Activated CD8-positive, alpha-beta memory T cell treated with anti-CD3 and anti-CD28 coated beads for 1 hour (primary cell): ENCODE measurements at places on chromosomes 11 and 22.

DNA sequence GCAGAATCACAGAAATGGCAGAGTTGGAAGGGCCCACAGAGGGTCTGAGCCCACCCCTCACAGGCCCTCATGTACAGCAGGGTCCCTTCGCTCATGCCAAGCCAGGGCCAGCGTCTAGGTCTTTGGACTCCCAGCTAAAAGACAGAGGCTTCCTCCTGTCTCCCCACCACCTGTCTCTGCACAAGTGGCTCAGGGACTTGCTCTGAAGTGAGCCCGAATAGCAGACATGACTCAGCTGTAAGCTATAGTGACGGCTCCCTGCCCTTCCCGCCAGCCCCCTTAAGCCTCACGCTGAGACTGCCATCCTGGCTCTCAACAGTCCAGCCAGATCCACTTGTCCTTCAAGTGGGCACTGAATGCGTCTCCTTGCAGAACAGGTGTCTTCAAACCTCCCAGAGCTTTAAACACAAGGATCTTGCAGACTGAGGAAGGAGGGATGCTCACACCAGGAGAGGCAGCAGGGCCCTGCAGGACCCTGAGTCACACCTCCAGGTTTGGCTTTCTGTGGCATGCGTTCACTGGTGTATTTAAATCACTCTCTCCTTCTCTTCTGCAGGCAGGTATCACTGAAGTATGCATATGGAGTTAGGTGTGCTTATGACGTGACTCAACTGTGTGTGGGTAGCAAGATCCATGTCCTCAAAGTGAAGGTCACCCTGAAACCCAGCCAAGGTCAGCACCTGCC lies 154.9 kb downstream of the CACNA1I start:
- no peak for DNase-seq

- DNase-seq, result no peak
These were observed 171.8 kb downstream of the SOX6 start for GRCh38 chr11:16184588-16184987.

- DNase-seq, result no peak
These were observed at the start of gene TBX1 for GRCh38 chr22:19760058-19760950. TSS of gene TBX1 (plus strand) at chr22:19760778. CDS start at chr22:19760844, 66 bp downstream.

- DNase-seq, result no peak
These were observed 168.1 kb downstream of the DBX1 start for GRCh38 chr11:19992162-19992561.

DNA sequence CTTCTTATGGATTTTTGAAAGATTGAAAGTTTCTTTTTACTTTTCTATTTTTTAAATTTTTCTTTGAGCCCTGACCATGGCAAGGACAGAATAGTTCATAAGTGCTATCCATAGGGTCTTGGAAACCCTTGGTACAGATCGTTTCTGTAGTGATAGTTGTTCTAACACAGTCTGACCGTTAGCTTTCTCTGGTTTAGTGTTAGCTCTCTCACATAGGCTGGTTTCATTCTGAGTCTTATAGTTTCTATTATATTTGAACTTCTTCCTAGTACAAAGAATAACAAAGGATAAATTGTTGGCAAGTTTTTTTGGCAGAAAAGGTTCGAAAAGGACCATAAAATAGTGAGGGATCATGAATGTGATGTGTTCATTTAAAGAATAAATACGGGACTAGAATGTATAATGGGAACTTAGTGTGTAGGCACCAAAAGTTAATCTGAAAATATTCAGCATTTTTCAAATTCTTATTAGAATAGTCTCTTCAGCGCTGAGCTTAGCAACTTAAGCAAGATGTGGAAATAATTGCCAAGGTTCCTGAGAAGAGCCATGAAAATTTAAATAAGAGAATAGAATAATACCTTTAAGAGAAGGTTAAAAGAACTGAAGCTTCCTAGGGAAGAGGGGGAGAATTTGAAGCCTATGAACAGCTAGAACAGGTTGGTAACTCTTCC lies 24.1 kb downstream of the FDX1 start:
- no peak for DNase-seq

GRCh38 chr11:1496761-1497095 lies 10.1 kb upstream of the MOB2 start:
- no peak for DNase-seq

GRCh38 chr22:48350456-48350855 lies 1477.2 kb downstream of the BRD1 start:
- DNase-seq, result no peak

DNA sequence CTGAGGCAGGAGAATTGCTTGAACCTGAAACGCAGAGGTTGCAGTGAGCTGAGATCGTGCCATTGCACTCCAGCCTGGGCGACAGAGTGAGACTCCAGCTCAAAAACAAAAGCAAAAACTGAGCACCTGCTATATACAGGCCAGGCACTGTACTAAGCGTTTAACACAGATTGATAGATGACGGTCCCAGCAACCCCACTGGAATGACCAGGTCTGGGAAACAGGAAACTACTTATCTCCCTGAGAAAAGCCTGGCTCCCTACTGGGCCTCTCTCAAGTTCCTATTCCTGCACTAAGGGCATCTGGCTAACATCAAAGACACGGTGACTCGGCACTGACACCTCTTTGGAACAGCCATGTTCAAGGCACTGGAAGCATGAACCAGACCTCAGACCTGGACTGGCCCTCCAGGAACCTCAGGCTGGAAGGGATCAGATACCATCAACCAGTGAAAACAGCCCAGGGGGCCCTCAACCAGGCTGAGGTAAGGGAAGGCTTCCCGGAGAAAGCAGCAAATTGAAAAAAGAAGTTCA lies 16.6 kb downstream of the ARAP1 start:
- no peak for DNase-seq

DNA sequence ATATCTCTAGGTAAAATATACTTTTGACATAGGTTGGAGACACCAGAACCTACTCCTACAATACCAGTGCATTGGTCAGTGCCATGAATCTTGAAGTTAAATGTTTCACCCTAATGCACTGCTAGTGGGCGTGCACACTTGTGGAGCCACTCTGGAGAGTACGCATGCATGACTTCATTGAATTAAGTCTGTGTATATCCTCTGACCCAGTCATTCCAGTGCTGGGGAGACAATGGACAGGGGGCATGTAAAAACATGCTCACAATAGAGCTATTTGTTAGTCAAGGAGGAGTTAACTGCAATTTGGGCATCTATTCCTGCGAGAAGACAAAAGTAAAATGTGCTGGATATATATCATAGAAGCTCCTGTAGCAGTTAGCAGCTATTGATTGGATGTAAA lies 335.4 kb upstream of the NCAM1 start:
- DNase-seq, result no peak

DNA sequence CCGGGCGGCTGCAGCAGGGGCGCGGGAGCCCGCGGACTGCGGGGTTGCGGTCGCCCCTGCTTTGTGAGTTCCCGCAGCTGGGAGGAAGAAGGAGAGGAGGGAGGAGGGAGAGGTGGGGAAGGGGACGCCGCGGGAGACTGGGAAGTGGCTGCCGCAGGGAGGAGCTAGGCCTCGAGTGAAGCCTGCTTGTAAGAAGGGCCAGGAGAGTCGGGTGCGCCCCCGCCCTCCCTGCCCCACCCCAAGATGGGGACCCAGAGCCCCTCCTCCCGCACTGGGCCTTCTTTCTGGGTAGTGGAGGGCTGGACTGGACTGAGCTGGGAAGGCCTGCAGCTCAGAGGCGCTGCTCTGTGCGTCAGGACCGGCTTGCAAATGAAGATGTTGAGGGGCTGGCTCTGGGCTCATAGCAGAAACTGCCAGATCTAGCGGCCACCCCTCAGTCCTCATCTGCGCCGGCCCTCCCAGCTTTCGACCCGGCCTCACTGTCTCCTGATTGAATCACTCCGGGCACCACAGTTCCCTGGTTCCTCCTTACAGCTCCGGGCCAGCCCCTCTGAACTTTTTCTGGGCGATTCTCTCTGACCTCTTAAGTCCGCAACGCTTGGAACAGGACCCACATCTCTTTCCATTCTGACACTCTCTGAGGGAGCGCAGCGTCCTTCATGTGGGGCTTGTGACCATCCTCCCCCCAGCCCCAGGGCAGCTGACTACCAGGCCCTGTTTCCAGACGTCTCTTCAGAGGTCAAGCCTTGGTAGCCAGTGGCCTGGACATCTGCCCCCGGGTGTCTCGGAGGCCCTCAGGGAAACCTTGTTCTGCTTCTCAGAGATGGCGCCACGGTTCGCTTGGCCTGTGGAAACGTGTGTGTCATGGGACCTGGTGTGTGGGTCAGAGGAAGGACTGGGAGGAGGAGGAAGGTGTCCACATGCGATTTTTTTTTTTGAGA lies 21.9 kb downstream of the SERPINH1 start:
- no peak for DNase-seq

GRCh38 chr11:129911298-129911697 lies 15.9 kb upstream of the NFRKB start:
- no peak for DNase-seq

- no peak for DNase-seq
These were observed 961 bp downstream of the KCNA4 start for GRCh38 chr11:30015725-30016412.

DNA sequence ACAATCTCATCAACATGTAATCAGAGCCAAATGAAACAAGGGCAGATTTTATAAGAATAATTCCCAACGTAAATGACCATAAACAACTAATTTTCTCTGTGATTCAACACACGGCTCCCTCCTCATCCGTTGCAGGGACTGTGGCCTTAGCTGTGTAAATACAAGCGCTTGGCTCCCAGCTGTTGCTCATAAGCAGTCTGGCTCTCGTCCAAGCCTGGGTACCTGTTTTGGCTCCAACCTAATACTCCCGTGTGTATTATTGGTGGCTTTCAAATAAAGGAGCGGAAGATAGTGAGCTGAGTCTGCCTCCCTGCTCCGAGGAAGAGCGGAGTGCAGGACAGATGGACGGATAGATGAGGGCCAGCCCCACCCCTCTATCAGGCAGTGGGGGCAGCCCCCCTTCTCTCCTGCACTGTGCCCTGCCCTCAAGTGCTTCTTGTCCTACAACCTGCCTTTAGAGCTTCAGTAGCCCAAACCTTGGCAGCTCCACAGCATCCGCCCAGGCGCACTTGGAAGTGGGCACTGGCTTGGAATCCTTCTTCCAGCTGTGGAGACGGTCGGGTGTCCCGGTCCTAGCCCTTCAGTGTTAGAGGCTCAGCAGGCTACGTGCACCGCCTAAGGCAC lies 670.9 kb downstream of the BRD1 start:
- no peak for DNase-seq

DNA sequence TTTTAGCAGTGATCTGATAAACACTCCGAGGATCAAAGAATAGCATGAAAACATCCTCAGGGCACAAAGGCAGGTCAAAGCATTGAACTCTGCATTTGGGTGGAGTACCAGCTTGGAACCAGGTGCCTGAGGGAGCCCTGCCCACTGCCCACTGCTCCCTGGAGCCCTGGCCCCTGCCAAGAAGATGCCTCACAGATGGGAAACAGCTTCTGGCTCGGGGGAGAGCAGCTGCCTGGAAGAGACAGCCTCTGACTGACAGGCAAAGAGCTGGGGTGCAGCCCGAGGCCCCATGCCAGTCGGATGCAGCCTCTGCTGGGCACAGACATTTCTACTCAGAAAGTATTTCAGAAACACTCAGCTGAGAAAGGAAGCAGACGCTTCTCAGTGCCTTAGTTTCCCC lies 13.2 kb downstream of the LMO1 start:
- DNase-seq, result no peak

- DNase-seq, result no peak
These were observed 327.7 kb downstream of the TENM4 start for GRCh38 chr11:79113054-79113690.

- no peak for DNase-seq
These were observed 10.2 kb upstream of the CLNS1A start for GRCh38 chr11:77647654-77648305.

GRCh38 chr11:27409049-27409448 lies 46.0 kb upstream of the CCDC34 start:
- no peak for DNase-seq

GRCh38 chr11:131246156-131246555 lies 124.3 kb upstream of the NTM start:
- DNase-seq, result no peak

DNA sequence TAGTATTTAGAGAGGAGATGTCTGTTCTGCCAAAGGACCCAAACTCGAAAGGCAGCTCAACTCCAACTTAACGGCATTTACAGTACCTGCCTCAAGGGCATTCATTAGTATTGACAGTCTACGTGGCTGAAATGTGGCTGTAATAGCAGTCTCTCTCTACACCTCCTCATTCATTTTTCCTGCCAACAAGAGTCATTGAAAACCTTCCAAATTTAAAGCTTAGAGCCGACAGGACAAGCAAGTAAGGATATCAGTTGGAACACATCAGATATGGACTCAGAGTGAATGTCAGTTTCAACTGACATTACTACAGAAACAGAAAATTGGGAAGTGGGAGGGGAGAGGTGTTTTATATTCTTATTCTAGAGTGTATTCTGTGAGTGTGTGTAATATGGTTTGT lies 253.1 kb downstream of the CADM1 start:
- DNase-seq, result no peak

DNA sequence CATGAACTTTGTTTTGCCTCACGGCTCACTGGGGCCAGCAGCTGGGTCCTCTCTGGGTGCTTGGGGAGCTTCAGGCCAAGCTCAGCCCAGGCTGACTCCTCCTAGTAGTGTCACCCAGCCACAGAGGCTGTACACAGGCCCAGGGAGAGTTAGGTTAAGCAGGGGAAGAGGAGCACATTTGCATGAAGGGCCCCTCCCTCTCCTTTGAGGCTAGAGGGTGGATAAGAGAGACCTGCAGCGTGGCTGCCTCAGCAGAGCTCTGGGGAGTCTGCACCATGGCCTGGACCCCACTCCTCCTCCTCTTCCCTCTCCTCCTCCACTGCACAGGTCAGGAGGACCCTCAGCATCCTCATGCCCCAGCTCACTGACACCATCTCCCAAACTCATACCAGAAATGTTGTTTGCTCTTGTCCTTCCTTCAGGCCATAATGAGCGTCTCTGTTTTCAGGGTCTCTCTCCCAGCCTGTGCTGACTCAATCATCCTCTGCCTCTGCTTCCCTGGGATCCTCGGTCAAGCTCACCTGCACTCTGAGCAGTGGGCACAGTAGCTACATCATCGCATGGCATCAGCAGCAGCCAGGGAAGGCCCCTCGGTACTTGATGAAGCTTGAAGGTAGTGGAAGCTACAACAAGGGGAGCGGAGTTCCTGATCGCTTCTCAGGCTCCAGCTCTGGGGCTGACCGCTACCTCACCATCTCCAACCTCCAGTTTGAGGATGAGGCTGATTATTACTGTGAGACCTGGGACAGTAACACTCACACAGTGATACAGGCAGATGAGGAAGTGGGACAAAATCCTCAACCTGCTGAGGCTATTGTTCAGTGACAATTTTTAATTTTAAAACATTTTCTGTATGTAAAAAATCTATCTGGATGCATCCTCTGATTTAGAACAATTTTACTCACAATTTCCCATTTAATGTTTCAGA lies 82.4 kb upstream of the VPREB1 start:
- no peak for DNase-seq

- DNase-seq, result no peak
These were observed 31.1 kb downstream of the TMEM45B start for GRCh38 chr11:129846508-129847335.
